ENCODE measurements at places on chromosomes 7 and 10.
A peak's percentile ranks its signal among the peaks of the same experiment; 100 is the strongest.

- peak; percentile 42 for DNase-seq
These were observed 25.7 kb downstream of the SUV39H2 start for GRCh38 chr10:14904316-14904732.

- no peak for DNase-seq
These were observed 577.7 kb downstream of the PTPRN2 start for GRCh38 chr7:158009886-158010285.

DNA sequence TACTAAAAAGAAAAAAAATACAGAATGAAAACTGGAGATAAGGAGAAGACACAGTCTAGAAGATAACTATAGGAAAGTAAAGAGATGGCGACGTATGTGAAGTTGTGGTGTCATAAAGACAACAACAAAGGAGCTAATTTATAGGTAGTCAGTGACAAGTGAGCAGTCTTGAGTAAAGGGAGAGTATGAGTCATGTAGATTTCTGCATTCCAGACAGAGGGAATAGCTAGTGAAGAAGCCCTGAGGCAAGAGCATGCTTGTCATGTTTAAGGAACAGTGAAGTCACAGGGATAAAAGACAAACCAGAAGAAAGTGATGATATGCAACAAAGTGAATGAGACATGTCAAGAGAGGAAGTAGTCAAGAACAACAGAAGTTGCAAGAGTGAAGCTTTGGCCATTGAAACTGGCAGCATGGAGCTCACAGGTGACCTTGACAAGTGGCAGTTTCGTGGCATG is 2.3 kb upstream of the MIOS start:
- no peak for DNase-seq

GRCh38 chr10:48667960-48668590 is 16.6 kb upstream of the WDFY4 start:
- no peak for DNase-seq

- DNase-seq: no peak
These were observed 233.7 kb downstream of the PTEN start for GRCh38 chr10:88097092-88097516.

GRCh38 chr7:29847496-29847895 is 41.2 kb downstream of the WIPF3 start:
- DNase-seq: no peak

- DNase-seq: no peak
These were observed 24.2 kb upstream of the NFKB2 start for GRCh38 chr10:102371295-102371694.

DNA sequence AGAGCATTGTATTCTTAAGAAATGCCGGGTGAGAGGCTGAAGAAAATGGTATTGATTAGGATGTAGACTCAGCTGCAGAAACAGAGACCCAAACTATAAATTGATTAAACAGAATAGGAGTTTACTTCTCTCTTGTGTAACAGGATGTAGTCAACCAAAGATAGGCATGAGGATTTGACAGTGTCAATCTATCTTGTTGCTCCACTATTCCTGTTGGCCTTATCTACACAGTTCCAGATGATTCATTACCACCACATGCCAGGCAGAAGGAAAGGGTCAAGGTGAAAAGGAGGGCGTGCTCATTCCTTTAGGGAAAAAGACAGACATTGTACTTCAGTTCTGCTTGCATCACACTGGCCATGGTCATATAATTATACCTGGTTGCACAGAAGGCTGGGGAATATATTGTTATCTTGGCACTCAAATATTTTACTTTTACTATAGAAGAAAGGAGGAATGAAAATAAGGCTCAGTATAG is 11.9 kb upstream of the DMTF1 start:
- DNase-seq: no peak

DNA sequence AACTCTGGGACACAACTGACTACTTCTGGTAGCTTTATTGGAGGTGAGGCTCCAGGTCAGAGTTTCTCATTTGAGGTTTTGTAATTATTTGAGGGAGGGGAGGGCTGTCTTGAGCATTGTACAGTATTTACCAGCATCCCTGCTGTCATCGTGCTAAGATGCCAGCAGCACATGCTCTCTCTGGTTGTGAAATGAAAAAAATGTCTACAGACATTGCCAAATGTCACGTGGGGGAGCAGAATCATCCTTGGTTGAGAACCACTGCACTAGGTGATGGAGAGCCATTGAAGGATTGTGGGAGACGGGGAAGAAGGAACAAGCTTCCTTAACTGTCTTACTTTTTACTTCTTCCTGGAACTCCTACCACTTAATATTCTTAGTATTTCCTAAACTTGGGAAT is 5.0 kb downstream of the SEPTIN7 start:
- DNase-seq: no peak

DNA sequence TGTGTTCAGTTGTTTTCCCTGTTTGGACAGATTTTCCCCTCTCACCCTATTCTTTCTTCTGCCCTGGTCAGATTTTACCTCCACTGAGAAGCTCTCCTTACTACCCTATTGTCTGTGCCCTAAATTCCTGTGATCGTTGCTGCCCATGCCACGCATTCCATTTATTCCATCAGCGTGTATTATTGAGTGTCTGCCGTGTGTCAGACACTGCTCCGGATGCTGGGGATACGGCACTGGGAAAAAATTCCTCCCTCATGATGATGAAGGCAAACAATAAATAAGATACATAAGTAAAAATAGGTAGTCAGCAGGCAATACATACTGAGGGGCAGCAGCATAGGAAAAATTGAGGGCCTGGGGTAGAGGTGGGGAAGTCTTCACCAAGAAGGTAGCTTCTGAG is 86.8 kb downstream of the FANK1 start:
- no peak for DNase-seq

GRCh38 chr7:83415840-83416239 is 233.1 kb downstream of the SEMA3E start:
- DNase-seq: no peak

GRCh38 chr10:123180101-123181090 is 26.2 kb downstream of the BUB3 start:
- DNase-seq: no peak

DNA sequence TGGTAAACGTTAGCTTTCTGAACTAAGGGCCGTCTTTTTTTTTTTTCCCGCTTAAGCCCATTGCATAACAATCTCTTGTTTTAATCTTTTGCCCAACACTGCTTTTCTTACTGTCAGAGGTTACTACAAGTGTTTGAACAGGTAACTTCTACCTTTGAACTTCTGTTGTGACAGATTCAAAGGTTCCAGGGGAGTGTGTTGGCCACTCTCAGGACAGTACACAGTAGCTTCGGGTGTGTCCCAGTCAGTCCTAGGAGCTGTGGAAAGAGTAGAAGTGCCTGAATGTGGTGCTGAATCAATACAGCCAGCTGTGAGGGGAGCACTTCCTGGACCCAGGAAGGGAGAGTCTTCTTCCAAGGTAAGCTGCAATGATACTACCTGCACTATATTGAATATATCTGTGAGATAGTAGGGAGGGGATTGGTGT is at the start of gene ACSL5:
Gene ACSL5, plus strand, starts transcription at position 205 of the 427 bp plus-strand sequence. CDS start 20,831 bp downstream, outside the sequence.
- DNase-seq: no peak

GRCh38 chr10:61804414-61804813 is 97.1 kb upstream of the ARID5B start:
- no peak for DNase-seq

GRCh38 chr7:74190259-74190658 is 16.1 kb downstream of the EIF4H start:
- DNase-seq: no peak
